ENCODE measurements at places on chromosomes 6 and 20. TPM values are rescaled to one million over a fixed set of nuclear protein-coding genes. Genes with fewer than 3 reads are reported as not detected.

The RIN2 gene
- 36.1 TPM for total RNA-seq

GRCh38 chr20:37384683-37385174 lies 38.8 kb downstream of the SRC start:
- DNase-seq = peak; percentile 74

The NRN1 gene
- not detected for total RNA-seq

- no peak for DNase-seq
Measured at GRCh38 chr6:55898342-55898741, 23.0 kb upstream of the BMP5 start.

DNA sequence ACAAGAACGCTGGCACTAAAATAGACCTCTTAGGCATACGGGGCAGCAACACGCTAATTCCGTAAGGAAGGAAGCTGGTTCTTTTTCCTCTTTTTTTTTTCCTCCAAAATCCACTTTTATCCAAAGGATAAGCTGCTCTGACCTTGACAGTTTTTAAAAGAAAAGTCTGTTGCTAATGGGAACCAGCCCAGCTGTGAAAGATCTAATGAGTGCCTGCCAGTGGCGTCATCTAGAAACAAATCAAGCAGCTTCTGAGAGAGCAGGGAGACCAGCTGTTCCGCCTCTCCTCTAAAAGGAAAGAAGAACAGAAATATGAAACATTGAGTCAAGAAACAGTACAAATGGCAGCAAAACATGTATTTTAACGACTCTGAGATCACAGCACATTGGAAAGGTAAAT lies 78.6 kb downstream of the FAXC start:
- DNase-seq = no peak

DNA sequence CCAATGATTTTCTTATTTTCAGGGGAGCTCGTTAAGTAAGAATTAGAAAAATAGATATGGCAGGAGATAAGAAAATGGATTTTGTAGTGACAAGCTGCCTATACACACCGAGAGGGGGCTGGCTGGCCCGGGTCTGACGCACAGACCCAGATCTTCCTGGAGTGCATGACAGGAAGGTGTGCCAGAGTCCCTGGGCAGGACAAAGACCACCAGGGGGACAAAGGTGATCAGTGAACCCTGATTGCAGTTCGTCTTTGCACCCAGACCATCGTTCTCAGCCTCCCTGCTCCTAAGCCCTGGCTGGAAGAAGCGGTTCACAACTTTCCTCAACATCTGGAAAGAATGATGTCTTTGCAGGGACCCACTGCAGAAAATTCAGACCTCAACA lies 24.3 kb downstream of the CDH22 start:
- no peak for DNase-seq

The SLC26A8 gene
- not detected for total RNA-seq

- peak; percentile 74 for DNase-seq
Measured at GRCh38 chr20:37095599-37096414, at the start of gene RBL1. RBL1 (minus strand) TSS chr20:37095997; CDS start chr20:37095928, 69 bp downstream.

DNA sequence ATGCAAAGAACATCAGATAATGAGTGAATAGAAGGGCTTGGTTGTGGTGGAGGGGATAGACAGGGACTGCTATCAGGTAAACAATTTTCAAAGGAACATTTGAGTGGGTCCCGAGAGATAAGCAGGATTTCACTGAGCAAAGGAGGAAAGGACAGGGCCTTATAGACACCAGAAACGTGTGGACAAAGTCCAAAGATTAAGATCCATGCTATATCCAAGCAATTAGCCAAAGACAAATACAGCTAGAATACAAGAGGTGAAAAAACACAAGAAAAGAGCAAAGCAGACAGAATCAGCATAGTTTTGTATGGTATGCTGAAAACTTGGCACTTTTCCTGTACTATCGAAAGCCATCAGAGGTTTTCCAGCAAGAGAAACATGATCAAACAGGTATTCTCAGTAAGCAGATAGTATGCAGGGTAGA lies 59.8 kb downstream of the CDK19 start:
- DNase-seq = no peak

DNA sequence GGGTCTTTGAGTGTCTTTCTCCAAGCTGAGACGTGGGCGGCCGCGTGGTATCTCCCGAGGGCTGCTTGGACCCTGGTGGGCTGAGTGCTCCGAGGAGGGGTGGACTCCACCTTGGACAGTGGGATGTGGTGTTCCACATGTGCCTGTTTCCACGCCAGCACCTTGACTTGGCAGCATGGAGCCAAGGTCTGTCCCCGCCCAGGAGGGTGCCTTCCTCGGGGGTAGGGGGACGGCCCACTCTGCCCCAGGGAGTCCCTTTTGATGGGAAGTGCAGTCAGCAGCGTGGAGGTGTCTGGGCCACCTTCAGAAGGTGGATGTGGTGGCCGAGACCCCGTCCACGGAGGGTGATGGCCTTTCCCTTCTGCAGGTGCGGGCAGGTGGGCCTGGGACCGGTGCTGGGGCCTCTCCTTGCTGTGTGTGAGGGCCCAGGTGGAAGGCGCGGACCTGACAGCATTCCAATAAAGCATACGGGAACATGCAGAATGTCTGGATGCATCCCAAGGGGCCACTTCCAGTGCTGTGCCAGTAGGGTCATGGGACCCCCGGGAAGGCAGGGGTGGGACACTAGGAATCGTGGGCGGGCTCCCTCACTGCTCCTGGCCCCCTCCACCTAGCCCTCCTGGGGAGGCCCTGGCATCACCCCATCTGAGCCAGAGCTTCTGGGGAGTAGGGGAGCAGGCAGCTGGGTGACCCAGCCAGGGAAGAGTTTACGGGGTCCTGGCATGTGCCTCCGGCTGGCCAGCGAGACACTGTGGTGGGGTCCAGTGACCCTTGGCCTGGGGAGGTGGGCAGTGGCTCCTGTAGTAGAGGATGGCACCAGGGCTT lies 3.5 kb upstream of the COL20A1 start:
- no peak for DNase-seq

DNA sequence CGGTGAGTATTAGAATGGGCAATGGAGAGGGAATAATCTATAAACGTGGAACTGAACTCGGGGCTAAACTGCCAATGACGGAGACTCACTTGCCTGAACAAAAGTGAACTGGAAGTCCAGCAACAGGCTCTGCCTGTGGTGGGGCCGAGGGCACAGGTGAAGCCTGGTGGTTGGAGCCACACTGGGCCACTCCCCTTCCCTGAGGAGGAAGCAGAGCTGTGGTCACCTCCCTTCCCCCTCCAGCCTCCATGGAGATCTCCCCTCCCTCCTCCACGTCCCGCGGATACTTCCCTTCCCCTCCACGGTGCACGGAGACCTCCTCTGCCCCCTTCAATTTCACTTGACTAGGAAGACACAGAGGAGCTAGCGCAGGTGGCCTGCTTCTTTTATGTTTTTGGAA lies 14.7 kb upstream of the DSP start:
- DNase-seq = no peak

DNA sequence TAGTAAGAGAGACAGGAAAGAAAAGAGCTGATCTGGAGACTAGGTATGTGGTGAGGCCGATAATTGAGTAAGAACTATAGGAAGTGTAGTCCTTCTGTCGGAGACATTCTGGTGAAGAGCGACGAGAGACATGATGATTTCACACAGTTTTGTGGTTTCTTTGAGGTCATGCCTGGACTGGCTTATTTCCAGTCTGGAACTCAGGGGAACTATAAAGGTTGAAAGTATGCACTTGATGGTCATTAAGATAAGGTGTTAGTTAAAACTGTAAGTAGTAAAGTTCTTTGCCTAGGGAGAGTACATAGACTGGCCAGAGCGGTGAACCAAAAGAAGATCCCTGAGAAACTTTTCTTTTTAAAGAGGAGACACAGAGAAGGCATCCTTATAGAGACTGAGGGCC lies 68.8 kb downstream of the RFX6 start:
- DNase-seq = no peak

The HLA-DRB1 gene
- 7.7 TPM for total RNA-seq

The TNXB gene
- total RNA-seq = 14.6 TPM

DNA sequence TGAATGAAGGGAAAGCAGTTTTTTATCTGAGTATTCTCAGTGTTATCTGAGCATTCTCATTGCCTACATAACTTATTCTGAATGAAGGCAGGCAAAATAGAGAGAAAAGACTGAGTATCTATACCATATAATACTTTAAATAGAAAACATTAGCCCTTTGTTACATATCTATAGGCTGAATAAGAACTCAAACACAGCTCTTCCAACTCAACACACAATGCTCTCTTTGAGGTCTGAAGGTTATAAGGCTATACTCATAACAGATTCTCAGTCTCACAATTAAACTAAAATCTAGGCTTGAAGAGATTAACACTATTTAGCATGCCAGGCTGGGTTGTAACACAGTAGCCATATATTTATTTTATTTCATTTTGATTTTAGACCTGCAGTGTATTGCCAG lies 56.9 kb downstream of the EYS start:
- no peak for DNase-seq

DNA sequence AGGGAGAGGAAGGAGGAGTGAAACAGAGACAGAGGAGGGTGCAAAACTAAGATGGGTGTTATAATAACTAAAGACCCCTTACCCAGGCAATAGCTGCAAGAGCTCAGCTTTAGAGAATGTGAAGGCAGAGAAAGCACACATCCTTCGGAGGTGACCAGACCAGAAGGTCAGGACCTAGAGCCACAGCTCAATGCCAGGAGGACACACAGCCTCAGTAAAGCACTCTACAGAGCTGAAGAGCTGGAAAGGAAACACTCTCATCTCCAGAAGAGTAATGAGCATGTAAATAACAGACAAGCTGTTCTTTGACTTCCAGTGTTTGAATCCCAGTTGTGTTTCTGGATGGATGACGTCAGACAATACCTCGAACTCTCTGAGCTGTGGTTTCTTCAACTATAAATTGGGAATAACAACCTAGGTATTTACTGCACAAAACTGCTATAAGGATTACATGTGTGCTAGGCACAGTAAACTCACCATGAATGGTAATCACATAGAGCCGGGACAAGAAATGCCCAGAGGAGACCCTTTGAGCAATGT lies 63.2 kb downstream of the MAP3K5 start:
- no peak for DNase-seq

- no peak for DNase-seq
Measured at GRCh38 chr6:98927534-98927933, 20.2 kb downstream of the FBXL4 start.

Data from progenitor cell of endocrine pancreas (in vitro differentiated cells).